Stimulated activated naive CD8-positive, alpha-beta T cell treated with anti-CD3 and anti-CD28 coated beads, Interleukin-15, Interleukin-2, amounts not matched to agents 100 U/mL and 50 U/mL, for 24 hours (primary cell): ENCODE measurements at places on chromosomes 5 and 9.

DNA sequence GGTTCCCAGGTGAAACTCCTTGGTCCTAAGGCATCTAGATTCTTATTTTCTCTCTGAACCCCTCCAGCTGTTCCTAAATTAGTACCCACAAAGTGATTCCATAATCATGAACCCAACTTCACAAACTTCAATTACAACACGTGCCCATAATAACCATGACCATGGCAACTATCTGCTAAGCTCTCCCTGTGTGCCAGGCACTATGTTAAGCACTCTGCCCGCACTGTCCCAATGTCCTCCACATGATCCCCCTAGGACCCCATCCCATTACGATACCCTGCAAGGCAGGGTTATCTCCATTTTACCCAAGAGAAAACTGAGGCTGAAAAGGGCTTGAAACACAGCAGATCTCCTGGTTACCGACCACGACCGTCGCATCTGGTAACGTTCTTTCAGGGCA is 25.3 kb upstream of the ZNF622 start:
- DNase-seq, result no peak

GRCh38 chr9:95887926-95888497 is 12.5 kb downstream of the ERCC6L2 start:
- DNase-seq, result no peak

- DNase-seq, result no peak
These were observed 53.4 kb upstream of the SV2C start for GRCh38 chr5:76029739-76030138.

GRCh38 chr5:138258704-138259292 is 15.6 kb downstream of the GFRA3 start:
- no peak for DNase-seq

DNA sequence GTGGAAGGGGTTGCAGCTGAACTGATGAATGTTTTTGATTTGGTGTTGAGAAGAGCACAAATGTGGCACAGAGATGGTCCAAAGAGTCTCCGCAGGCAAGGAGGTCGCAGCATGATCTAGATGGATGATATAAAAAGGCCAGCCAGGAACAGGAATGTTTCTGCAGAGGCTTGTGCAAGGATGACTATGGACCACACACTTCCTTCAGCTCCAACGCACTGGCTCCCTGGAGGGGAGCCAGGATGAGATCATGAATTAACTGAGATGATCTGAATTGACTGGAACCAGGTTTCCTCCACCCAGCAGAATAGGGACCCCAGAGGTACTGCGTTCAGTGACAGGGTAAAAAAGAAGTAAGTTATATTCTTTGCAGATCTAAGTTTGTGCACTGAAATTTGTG is 89.0 kb downstream of the ARSB start:
- no peak for DNase-seq

- DNase-seq, result no peak
These were observed 15.2 kb upstream of the NEK6 start for GRCh38 chr9:124242331-124243194.
